Epithelial cell of alveolus of lung (primary cell): ENCODE measurements at places on chromosomes 3 and 15. TPM values are rescaled to one million over a fixed set of nuclear protein-coding genes. Genes with fewer than 3 reads are reported as not detected.

Gene UCN2
- 3.1 and 3.7 TPM in 2 replicates for total RNA-seq

Gene ARPIN
- total RNA-seq, result 11.6 and 14.1 TPM in 2 replicates

Gene DCLK3
- 0.39 TPM in 1 of 2 replicates, not detected in the other for total RNA-seq

Gene ARPP21
- total RNA-seq, result 0.24 TPM in 1 of 2 replicates, not detected in the other

Gene CD86
- total RNA-seq, result not detected in 2 replicates

Gene ZNF660
- total RNA-seq, result 1.2 and 3.8 TPM in 2 replicates

Gene IL17RB
- 0.16 TPM in 1 of 2 replicates, not detected in the other for total RNA-seq

Gene JMJD7
- total RNA-seq, result 4.4 and 6.1 TPM in 2 replicates

Gene KNSTRN
- 26.0 and 32.6 TPM in 2 replicates for total RNA-seq

Gene PATL2
- not detected in 2 replicates for total RNA-seq

Gene SPTBN5
- under 0.01 and 0.24 TPM in 2 replicates for total RNA-seq

Gene MAP1A
- total RNA-seq, result 26.2 and 29.1 TPM in 2 replicates

Gene ANKUB1
- not detected in 2 replicates for total RNA-seq

Gene TMEM212
- total RNA-seq, result not detected in 2 replicates

Gene LSAMP
- total RNA-seq, result 1.6 and 16.1 TPM in 2 replicates

Gene PIF1
- 4.5 and 6.2 TPM in 2 replicates for total RNA-seq

Gene CFAP91
- 0.32 and 1.4 TPM in 2 replicates for total RNA-seq

Gene GHSR
- not detected in 2 replicates for total RNA-seq

Gene CATSPER2
- total RNA-seq, result 0.65 TPM in 1 of 2 replicates, not detected in the other

Gene KIF9
- 1.6 and 2.8 TPM in 2 replicates for total RNA-seq
